ENCODE measurements at places on chromosomes 13 and 19. TPM values are rescaled to one million over a fixed set of nuclear protein-coding genes. Genes with fewer than 3 reads are reported as not detected.
A peak's percentile ranks its signal among the peaks of the same experiment; 100 is the strongest.

PABPC3 gene
- not detected for total RNA-seq

IGSF23 gene
- not detected for total RNA-seq

DNA sequence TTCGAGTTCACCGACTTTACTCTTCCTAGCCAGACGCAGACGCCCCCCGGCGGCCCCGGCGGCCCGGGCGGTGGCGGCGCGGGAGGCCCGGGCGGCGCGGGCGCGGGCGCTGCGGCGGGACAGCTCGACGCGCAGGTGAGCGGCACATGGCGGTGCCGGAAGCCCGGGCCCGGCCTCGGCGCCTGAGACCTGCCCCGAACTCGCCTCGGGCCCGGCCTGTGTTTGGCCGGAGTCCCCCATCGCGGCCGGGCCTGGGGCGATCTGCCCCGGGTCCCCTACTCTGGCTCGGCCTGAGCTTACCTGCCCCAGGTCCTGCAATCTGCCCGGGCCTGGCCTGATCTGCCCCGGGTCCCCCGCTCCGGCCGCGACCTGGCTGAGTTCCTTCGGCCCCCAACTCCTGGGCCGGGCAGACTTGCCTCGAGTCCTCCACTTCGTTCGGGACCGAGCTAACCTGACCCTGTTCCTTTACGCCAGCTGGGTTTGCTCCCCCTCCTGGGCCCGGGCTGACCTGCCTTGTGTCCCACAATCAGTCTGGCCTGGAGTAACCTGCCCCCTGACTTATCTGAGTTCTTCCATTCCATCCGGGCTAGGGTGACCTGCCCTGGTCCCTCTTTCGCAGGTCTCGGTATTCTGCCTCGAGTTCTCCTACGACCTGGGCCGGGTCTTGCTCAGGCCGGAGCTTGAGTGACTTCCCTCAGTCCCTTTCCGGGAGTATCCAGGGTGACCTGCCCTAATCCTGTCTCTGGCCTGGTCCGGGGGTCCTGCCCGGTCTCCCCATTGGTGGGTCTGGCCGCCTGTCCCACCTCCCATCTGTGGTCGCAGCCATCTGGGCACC lies 764 bp downstream of the UPF1 start:
- peak; percentile 63 for DNase-seq

THSD8 gene
- 10.4 TPM for total RNA-seq

DNA sequence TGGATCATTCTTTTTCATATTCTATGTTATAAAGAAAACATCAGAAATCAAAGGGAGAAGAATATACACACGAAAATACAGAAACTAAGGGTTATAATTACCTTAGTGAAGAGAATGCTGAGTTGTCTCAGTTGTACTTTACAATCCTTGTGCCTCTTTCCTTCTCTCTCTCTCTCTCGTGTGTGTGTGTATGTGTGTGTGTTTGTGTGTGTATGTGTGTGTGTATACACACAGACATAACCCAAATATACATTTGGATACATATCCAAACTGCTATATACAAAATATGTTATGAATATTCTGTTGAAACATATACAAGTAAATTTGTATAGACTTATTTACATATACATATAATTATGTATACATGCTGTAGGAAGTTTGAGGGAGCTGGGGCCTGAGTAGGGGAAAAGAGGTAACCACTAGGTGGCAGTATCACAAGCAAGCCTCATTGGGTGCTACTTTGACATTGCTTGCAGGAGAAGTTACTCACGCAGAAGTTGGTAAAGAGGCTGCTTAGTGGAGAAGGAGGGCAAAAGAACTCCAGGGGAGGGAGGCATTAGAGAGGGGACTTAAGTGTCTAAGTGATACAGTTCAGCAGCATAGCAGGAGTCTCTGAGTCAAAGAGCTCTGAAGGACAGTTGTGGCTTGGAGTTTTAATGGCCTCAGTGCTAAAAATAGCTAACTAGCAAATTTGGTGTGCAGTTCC lies 465.1 kb upstream of the PCDH20 start:
- DNase-seq = no peak
